ENCODE measurements at places on chromosomes 5 and 9. TPM values are rescaled to one million over a fixed set of nuclear protein-coding genes. Genes with fewer than 3 reads are reported as not detected.
A peak's percentile ranks its signal among the peaks of the same experiment; 100 is the strongest.

GRCh38 chr5:180988592-180988991 is at the start of gene BTNL3:
BTNL3 (plus strand) TSS chr5:180988846; CDS start chr5:180989029, 183 bp downstream.
- DNase-seq: no peak

DNA sequence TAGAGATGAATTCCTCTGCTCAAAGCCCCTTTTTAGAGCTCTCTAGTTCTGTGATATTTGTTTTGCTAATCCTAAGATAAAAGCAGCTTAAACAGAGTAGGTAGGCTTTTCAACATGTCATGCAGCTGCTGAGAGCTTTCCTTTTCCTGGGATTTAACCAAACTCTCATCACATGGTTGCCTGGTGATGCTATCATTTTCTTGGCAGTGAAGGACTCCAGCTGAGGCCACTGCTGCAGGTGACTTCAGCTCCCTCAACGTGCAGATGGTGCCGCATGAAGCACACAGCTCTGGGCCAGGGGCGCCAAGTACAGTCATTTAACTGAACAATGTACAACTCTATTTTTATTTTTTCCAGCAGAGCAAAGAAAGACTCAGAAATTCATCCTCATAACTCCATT is 42.2 kb downstream of the SECISBP2 start:
- DNase-seq: no peak

- DNase-seq: no peak
Measured at GRCh38 chr5:130692770-130693169, 472.3 kb downstream of the HINT1 start.

GRCh38 chr9:92425474-92425873 is 1.2 kb upstream of the OMD start:
- DNase-seq: no peak

- peak; percentile 37 for DNase-seq
Measured at GRCh38 chr5:90783460-90784333, 225.1 kb downstream of the ADGRV1 start.

DNA sequence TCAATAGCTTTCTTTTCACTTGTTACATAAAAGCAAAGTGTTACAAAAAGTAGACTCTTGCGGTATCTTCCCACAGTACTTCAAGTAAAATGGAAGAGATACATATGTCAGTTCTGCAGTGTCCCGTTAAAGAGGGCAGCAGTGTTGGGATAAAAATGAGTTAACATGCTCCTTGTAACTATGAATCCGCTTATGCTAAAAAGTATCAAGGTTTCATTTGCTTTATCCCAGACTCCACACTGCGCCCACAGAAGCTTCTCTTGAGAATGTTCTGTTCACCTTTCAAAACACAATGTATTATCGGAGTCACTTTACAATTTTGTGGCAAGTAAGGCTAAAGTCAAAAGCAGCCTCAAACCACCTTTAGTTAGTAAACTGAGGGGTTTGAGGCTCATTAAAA is 790 bp downstream of the PTAR1 start:
- no peak for DNase-seq

DNA sequence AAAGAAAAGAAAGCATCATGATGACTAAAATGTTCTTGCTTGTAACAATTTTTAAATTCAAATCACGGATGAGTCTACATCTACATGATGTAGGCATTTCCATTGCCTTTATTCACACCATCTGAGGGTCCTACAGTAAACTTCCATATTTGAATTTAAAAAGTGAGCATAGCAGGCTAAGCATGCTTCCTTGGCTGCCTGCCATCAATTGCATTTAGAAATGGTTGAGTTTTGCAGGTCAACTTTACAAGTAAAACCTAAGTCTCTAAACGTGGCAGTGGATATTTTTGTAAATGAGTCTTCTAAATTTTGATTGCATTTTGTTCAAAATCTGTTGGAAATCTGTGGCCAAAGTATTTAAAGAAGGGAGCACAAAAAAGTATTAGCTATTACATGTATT is 136.5 kb upstream of the PTCH1 start:
- no peak for DNase-seq

Gene SLC36A2
- not detected for total RNA-seq

- DNase-seq: no peak
Measured at GRCh38 chr9:123407217-123407851, 51.3 kb downstream of the CRB2 start.

- no peak for DNase-seq
Measured at GRCh38 chr9:99309141-99309939, 87.3 kb downstream of the SEC61B start.

DNA sequence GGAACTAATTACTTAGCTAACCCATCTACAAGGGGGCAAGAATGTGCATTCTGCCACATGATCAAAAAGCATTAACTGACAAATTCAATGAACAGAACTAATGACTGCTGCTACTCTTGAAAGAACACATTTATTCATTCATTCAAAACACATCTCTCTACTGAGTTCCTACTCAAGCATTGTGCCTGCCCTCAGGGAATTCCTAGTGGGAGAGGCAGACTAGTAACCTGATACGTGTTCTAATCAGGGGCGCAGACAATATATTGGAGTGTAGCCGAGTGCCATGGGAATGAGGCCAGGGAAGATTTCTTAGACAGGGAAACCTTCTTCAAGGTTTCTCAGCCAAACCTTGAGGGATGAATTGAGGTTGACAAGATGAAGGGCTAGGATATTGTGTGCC is 56.7 kb upstream of the PAPPA start:
- DNase-seq: no peak

- DNase-seq: no peak
Measured at GRCh38 chr5:56152437-56152836, 80.7 kb downstream of the ANKRD55 start.

GRCh38 chr9:107127608-107128007 is 155.5 kb upstream of the RAD23B start:
- no peak for DNase-seq

Gene SPINK5
- 0.83 TPM for total RNA-seq

Gene ZDHHC11B
- total RNA-seq: 0.07 TPM

GRCh38 chr5:82105457-82105856 is 133.6 kb downstream of the ATG10 start:
- no peak for DNase-seq

Gene WDR38
- not detected for total RNA-seq

DNA sequence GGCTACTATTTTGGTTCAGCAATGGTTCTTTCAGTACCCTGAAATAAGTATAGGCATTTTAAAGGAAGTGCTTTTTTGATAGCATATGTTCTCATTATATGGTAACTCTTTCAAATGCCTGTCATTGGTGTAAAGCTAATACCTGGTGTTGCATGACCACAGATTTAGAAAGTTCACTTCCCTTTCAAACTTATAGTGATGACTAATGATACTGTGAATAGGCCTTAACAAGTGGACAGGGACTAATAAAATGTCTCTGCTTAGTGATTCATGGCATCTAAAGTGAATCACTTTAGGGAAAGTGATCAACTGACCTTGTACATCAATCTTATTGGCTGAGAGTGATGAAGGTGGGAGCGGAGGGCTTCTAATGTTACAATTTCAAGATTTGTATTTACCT is 21.6 kb downstream of the MRPL22 start:
- DNase-seq: no peak

Gene DYNC2I2
- total RNA-seq: 113 TPM

DNA sequence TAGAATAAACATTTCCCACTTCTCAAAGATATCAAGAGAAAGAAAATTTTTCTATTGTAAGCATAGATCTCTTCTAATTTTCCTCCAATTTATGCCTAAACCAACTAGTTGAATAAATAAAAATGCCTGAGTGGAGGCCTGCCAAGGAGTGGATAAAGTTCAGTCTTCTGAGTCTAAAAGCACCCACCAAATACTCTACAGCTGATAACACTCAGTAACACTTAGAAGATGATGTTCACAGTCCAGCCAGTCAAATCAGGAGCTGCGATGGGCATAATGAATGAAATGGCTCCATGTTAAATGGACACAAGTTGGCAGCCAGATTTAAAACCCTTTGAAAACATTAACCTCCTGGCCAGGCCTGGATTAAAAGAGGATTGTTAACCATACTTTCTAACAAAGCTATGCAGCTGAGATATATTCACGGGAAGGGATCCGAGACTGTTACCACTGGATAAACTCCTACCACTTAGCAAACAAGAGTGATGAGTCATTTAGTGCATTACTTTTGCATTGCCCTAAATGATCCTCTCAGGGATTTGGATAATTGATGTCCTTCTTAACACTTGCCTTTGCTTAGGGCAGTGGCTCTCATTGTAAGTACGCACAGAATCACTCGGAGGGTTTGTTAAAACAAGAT is 63.7 kb upstream of the CCDC112 start:
- no peak for DNase-seq

GRCh38 chr9:129222819-129223218 is 44.8 kb upstream of the IER5L start:
- DNase-seq: no peak

- peak; percentile 76 for DNase-seq
Measured at GRCh38 chr9:99361817-99362216, 139.7 kb downstream of the SEC61B start.

DNA sequence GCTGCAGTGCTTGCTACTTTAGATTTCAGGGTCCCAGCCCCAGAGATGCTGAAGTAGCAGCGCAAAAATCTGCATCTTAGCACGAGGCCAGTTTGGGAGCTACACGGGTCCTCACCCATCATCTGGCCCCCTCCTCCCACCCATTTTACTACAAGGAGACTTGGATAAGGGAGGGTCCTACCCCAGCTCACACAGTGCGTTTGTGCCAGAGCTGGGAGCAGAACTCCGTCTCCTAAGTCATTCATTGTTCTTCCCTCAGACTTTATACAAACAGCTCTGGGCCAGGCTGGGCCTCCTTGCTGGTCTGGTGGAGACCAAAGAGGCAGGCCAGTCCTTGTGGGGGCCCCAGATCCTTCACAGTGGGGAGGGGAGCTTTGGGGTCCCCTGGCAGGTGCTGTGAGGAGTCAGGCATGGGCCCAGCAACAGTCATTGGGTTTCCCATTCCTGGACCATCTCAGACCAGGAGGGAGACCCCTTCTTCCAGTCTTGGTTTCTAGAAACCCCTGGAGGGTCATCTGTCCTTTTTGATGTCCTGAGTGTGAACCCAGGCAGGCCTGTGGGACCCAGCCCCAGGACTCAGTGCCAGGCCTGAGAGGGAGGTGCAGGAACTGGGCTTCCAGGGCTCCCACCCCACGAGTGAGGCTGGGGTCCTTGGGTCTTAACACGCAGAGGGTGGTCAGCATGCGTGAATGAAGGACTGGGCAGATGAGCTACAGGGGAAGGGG is 2.3 kb upstream of the IL17B start:
- peak; percentile 44 for DNase-seq

Gene PNPLA7
- total RNA-seq: 0.07 TPM

- DNase-seq: no peak
Measured at GRCh38 chr9:135016037-135016640, 71.3 kb upstream of the OLFM1 start.

Data from H7 (cell line).